ENCODE measurements at places on chromosomes 6 and 20. TPM values are rescaled to one million over a fixed set of nuclear protein-coding genes. Genes with fewer than 3 reads are reported as not detected.

The SLC22A16 gene
- total RNA-seq: not detected

The VSTM2L gene
- 23.3 TPM for total RNA-seq

The CRYBG1 gene
- 2.9 TPM for total RNA-seq

The CNR1 gene
- total RNA-seq: not detected

The OR2W1 gene
- not detected for total RNA-seq

- no peak for DNase-seq
Measured at GRCh38 chr6:170199716-170200115, 91.2 kb downstream of the DLL1 start.

- no peak for DNase-seq
Measured at GRCh38 chr20:55684578-55684977, 320.7 kb downstream of the CBLN4 start.

- no peak for DNase-seq
Measured at GRCh38 chr6:65979120-65979519, 272.1 kb upstream of the EYS start.

DNA sequence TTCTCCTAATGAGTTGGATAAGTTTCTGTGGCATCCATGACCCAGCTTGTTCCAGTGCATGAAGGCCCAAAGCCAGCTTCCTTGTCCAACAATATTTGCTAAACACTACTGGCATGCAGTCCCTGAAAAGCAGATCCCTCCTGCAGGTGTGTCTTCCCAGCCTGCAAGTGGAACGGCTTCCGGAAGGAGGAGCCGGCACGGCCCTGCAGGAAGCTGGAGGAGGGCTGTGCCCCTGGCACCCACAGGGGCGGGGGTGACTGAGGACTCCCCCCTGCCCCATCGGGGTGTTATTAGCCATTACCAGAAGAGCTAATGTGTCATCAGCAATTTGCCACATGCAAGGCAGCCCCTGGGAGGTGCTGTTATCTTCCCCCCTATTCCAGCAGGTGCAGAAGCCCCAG, 27.4 kb downstream of the NPEPL1 start:
- no peak for DNase-seq

DNA sequence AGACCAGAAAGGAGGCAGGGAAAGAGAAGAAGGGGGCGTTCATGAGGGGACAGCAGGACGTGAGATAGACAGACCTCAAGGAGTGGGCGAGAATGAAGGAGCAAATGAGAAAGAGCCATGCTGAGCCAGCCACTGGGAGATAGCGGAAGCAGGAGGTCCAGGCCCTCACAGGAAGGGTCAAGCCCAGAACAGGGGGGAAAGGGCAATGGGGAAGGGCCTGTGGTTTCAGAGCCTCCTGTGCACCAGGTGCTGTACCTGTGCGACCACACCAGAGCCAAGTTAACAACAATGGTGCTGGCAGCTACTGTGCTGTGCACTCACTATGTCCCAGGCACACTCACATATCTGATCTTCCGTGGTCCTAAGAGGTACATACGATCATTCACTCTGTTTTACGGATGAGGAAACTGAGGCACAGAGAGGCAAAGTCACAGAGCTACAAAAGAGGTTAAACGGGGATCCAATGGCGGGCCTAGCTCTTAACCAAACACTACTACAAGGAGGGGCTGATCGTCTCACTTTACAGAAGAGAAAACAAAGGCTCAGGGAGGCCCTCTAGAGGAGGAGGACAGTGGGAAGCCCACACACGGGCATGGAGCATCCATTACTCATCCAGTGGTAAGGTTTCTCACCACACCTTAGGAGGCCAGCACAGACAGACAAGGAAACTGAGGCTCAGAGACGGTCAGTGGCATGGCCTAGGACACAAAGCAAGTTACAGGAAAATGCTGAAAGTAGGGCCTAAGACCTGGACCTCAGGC, 129.1 kb downstream of the PREX1 start:
- peak; percentile 68 for DNase-seq

- no peak for DNase-seq
Measured at GRCh38 chr6:35023091-35024000, 117.8 kb downstream of the TCP11 start.

DNA sequence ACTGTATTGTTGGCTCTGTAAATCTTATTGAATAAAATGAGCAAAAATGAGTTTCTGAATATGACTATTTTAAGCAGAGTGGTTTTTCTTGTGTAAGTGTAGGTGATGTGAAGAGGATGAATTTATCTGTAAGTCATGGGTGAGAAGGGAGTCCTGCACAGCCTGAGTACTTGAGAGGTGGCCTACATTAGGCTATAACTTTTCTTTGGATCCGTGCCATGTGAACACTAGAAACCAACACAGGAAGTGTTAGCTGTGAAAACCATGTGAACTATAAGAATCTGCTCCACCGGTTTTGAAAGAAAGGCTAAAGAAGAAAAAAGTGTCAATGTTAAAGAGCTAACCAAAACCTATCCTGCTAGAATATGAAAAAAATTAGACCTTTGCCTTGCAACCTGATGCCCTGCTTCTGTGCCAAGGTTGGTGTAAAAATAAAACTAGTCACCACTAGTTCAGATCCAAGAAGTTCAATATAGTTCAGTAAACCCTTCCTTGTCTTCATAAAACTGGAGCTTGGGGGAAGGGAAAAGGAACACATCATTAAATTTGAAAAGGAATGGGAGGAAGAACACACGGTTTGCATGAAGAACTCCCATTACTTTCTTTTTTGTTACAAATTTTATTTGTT, 21.3 kb downstream of the PLCB1 start:
- DNase-seq: peak; percentile 78

DNA sequence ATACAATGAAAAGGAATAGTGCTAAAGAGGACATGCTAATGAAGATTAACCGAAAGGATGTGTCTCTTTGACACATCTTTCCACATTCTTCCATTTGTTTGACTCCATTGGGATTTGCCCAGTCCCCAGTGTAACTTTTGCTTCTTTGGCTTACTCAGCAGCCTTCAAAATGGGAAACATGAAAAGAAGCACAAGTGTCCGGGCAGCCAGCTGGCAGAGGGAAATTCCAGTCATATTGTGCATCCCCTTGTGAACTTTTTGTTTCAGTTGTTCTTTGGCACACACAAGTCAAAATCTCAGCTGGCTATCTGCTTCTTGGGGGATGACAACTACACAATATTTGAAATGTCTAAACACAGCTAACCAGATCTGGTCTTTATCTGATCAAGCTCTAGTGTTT, 157.4 kb downstream of the OGFRL1 start:
- no peak for DNase-seq

GRCh38 chr6:37173493-37174195, 3.7 kb downstream of the PIM1 start:
- no peak for DNase-seq

GRCh38 chr6:15392182-15392581, 146.3 kb downstream of the JARID2 start:
- DNase-seq: no peak

- peak; percentile 81 for DNase-seq
Measured at GRCh38 chr6:20661721-20662120, 127.5 kb downstream of the CDKAL1 start.

DNA sequence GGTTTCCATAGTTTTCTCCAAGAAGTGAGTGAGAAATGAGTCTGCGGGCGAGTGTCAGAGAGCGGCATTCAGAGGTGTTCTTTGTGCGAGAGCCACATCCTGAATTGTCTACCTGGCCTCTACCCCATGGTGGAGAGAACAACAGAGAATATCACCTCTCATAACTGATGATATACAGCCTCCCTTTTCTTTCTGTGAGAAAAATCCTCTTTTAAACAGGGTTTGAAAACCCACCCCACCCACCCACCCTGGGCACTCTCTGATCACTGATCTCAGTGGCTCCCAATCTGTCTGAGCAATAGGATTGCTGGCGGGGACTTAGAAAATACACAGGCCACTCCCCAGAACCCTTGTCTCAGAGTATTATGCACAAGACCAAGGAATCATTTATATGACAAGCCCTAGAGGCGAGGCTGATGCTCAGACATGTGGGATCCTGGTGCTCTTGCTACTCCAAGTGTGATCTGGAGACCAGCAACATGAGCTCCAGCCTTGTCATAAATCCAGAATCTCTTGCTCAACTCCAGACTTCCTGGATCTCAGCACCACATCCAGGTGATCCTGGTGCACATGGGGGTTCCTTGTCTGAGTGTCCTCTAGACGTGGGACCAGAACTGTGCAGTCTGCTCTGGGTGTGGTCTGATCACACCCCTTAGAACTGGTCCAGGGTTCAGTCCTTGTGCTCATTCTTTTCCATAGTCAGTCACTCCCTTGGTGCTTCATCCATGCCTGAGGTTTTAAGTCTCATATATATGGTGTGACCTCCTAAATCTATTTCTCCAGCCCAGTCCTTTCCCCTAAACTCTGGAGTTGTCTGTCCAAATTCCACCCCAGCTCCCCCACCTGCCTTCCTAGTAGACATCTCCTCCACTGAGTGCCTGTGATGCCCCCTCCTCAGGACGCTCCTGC, 5.3 kb downstream of the HLA-B start:
- no peak for DNase-seq

- DNase-seq: peak; percentile 9
Measured at GRCh38 chr6:28597924-28598722, 72.4 kb downstream of the GPX5 start.

All from A673 (cell line).